ENCODE measurements at places on chromosomes 6 and 20. TPM values are rescaled to one million over a fixed set of nuclear protein-coding genes. Genes with fewer than 3 reads are reported as not detected.

DNA sequence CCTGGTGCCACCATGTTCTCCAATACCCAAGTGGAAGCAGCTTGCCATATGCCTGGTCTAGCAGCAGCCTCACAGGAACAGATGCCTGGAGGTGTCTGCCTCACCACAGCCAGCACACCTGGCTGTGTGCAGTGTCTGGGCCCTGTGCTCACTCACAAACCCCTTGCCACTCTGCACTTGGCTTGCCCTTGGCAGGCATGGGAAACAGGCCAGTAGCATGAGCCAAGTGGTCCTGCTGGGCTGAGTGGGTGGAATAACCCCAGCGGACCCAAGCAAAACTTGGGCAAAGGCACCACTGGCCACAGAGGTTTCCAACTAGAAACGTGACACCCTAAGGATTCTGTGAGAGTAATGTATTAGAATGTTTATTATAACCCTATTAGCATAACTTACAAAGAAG lies 600.5 kb upstream of the GJE1 start:
- no peak for DNase-seq

The ERVFRD-1 gene
- 0.20 TPM for polyA plus RNA-seq

The SLC22A16 gene
- 0.61 TPM for polyA plus RNA-seq

The MRAP2 gene
- 3.2 TPM for polyA plus RNA-seq

- DNase-seq: no peak
Observed at GRCh38 chr6:5553767-5554166, 292.5 kb downstream of the FARS2 start.

DNA sequence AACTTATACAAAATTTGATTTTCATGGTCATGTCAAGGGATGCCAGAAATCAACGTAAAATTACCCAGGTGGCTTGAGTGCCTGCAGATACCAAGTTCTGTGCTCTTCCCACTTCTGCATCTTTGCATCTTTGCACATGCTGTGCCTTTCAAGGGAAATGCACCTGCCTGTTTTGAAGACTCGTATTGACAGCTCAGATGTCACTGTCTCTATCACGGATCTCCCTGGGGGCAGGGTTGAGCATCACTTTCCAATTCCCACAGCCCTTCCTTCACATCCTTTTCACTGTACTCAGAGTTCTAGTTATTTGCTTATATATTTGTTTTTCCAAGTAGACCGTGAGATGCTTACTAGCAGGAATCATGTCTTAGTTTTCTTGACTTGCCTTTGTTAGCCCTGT lies 274.2 kb downstream of the CDH26 start:
- no peak for DNase-seq

The CRISP3 gene
- 0.48 TPM for polyA plus RNA-seq

The HLA-DOA gene
- polyA plus RNA-seq: 6.1 TPM

The COL9A1 gene
- polyA plus RNA-seq: 36.5 TPM

Measured in renal pelvis (tissue), 12 donors.